Fibroblast of upper back skin (primary cell): ENCODE measurements at places on chromosomes 3 and 15.

DNA sequence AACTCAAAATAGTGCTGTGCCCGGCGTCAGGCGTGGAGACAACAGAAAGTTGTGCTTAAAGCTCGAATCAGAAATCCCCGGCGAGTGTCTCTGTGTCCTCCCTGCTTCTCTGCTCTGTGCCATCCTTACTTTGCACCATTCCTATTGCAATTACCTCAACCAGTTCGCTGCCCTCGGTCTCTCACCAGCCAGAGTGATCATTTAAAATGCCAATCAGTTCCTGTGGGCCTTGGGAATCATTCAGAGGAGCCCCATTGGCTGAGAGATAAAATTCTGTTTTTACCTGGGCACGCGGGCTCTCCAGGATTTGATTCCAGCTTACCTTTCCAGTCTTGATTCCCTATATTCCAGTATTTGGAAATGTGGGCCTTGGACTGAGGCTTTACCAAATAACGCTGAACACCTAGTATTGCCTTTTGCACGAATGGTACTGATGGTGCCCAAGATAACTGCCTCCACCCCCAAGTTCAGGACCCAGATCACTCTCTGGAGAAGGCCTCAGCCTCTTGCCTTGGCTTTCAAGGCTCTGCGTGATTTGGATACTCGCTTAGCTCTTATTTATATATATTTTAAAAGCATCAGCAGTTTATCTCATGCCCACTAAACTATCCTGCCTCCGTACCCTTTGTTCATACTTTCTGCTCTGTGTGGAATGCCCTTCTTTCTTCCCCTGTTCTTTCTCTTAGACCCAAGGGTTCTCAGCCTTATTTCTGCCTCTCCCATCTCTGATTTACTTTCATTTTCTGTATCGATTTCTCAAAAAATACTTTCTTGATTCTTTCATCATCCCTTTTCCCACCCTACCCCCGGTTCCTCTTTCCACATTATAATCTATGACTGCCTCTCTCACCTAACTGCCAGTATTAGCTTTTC lies 863 bp downstream of the PSMA4 start:
- DNase-seq = peak; percentile 17

- no peak for DNase-seq
Observed at GRCh38 chr3:51964521-51964920, 2.7 kb downstream of the PCBP4 start.

DNA sequence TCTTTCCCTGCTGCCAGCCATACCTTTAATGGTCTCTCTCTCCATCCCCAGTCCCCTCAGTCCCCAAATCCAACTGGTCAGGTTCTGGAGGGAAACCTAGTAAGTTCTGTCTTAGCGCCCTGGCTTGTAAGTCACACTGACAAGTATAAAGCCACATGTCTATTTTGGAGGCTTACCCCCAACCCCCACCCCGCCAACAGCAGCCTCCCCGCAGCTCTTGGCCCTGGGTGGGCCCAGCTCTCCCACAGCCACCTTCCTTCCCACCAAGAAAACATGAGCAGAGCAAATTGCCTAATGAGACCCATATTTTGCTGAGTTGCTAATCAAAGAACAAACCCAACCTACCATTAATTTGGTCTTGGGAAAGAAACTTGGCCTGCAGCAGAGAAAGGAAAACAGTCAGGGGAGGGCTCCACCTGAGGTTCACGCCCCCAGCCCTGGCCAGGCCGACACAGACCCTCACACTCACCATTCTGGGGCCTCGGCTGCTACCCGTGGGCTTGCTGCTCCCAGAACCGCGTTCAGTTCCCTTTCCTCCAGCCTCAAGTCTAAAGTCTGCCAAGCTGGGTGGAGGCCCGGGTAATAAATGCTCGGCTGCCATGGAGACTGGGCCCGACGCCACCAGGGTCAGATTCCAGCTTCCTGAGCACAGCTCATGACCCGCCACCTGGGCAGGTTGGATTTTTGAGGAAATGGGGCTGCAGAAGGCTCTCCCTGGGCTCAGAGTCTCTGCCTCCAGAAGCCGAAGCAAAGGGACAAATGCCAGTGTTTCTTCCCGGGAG lies at the start of gene CALML4:
TSS of gene CALML4 (minus strand) at position 557 of the 782 bp plus-strand sequence. CDS start at position 472, 85 bp downstream.
- peak; percentile 41 for DNase-seq

DNA sequence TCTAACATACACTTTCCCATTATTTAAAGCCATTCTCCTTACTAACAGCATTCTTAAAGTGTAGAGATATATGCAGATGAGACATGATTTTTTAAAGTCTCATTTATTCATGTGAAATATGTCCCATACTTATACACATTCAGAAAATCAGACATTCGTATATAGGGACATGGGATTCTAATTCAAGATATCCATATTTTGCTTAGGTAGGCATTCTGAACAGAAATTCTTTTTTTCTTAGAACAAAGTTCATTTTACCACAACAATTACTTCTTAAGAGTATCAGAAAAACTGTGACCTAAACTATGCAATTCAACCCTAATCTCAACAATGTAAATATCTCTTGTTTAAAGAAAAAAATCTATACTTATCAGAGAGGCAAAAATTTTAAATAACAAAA lies 16.2 kb downstream of the DCUN1D1 start:
- no peak for DNase-seq

GRCh38 chr3:147417551-147418295 lies 8.6 kb downstream of the ZIC1 start:
- no peak for DNase-seq

DNA sequence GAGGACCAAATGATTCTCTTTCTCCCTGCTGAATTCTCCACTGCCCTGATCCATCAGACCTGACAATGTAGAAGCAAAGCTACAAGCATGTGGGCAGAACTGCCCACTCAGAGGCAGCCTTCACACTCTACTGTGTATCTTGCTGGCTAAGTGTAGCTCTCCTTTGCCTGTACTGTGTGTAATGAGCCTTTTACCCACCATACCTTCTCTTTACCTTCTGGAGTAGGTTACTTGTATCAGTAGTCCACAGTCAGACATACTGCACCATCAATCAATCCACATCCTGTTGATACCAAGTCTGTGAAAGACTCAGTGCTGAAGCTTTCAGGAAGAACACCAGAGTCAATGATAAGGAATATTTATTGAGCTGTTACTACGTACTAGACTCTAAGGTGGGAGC lies 440.7 kb upstream of the ARHGEF26 start:
- no peak for DNase-seq

DNA sequence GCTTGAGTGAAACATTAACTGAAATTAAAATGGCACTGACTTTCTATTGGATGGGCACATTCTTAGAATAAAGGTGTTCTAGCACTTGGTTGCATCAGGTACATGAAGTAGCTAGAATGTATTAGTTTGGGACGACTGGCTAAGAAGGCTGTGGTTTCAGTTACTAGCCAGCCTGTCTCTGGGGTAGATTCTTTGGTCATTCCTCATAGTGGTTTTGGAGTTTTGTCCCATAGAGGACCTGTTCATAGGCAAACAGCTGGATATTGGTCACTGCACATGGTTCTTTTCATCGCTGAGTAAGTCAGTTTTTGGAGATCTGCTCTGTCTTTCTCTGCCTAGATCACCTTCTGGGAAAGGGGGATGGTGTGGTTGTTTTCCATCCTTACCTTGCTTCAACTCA lies 55.3 kb downstream of the ADAMTSL3 start:
- peak; percentile 74 for DNase-seq

DNA sequence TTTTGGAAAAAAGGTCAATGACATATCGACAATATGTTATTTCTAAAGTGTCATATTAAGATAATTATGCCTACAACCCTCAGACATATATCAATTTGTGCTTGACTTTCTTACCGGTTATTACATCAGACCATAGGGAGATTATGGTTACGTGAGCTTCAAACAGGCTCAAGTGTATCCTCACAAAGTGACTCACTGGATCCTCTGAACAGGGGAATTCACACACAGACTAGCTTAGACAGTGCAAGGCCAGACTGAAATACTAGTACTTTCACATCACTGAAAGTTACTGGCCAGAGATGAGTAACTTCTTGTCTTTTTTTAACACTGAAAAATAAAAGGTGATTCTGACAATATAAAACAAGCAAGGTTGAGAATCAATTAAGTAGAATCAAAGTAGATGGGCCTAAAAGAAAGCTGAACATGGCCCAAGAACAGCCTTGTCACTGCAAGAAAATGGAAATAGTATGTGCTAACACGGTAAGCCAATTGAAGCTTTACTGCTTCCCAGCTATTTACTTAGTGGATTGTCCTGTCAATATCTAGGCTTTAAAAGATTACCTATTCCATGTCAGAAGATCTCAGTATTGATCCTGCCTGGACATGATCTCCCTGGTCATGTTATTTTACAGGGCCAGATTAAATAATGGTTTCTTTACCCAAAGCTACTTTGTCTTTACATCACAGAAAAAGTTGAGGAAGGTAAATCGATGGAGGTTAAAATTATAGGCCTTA lies 848.6 kb downstream of the ROBO1 start:
- peak; percentile 97 for DNase-seq

DNA sequence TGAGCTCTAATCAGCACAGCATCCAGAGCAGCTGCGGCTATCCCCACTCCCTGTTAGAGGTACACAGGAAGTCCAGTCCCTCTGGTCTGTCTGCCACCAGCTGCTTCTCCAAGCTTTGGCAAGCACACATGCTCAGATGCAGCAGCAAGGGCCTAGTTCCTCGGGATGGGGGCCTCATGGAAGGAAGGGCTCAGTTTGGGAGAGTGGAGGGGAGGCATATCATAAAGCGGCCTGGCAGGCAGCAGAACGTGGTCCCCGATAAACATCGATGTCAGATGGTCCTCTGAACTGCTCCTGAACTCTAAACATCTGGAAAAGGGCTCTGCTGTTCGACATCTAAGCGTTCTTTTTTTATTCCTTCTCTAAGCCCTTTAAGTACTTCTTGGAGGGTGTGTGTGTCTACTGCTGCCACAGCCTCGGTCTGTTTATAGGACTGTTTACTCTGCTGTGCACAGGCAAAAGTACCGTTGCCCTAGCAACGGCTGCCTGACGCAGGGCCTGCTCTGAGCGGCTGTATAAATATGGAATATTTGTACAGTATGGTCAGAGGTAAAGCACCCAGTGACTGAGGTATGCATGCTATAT lies 74.6 kb downstream of the PRICKLE2 start:
- peak; percentile 85 for DNase-seq

GRCh38 chr3:73474619-73475018 lies 150.1 kb downstream of the PDZRN3 start:
- DNase-seq = no peak

- no peak for DNase-seq
Observed at GRCh38 chr15:61130950-61131942, 97.9 kb downstream of the RORA start.

DNA sequence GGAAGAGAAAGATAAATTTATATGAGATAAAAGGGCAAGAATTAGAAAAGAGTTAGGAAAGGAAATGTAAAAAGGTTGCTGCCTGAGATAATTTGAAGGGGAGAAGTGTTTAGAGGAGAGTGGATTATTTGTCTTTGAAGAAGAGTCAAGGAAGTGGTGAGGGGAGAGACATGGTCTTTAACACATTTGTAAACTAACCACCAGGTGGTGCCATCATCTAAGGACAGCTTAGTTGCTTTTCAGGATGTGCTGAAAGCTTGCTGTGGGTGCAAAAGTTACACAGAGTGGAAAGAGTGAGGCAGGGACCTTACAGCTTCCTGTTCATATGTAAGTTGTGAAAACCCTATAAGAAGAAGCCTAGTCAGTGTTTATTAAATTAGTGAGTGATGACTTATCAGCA lies 114.1 kb upstream of the DNAJC19 start:
- no peak for DNase-seq

DNA sequence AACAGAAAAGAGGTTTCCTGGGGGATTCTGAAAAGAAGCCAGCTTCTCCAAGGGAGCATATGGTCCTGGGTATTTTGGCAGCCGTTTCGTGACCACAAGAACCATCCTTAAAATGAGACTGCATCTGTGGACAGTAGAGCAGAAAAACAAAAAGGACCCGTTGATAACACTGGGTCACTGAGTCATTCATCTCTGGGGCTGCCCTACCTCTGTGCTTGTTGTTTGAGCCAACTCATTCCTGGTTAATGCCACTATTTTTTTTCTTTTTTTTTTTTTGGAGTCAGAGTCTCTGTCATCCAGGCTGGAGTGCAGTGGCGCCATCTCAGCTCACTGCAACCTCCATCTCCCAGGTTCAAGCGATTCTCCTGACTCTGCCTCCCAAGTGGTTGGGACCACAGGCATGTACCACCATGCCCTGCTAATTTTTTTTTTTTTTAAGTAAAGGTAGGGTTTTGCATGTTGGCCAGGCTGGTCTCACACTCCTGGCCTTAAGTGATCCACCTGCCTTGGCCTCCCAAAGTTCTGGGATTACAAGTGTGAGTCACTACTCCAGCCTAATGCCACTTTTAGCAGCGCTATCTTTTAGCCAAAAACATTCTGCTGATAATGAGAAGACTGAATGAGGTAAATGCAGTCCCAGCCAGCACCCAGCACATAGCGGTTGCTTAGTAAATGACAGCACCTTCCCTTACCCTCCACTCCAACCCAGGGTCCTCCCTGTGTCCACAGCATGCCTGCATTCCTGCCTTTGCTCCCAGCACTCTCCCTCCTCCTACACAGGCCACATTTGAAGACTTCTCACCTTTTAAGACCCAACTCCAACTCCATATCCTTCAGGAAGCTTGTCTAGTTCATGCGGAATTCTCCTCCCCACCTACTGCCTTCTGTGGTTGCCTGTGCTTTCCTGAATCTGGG lies 9.1 kb upstream of the ISL2 start:
- DNase-seq = peak; percentile 57

DNA sequence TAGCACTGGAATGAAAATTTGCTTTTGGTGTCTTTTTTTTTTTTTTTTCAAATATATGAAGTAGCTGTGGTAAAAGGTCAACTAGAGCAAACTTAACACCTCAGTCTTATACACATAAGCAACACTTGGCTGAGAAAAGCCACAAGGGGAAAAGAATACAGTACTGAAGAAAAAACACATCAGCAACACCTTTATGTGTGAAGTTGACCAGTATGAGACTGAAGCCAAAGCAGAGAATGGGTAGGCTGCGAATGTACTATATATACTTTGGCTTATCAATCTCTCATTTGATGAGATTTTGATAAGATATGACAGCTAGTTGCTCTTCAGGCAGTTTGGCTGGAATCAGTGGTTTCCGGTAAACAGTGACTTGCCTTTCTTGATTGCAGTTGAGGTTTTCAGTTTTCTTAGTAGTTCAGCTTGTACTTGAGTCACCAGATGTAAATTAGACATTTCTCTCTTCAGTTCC lies 22.0 kb upstream of the ZCWPW2 start:
- no peak for DNase-seq

- no peak for DNase-seq
Observed at GRCh38 chr3:188775412-188775811, 396.4 kb upstream of the TPRG1 start.

- peak; percentile 91 for DNase-seq
Observed at GRCh38 chr3:55524565-55525244, 37.6 kb upstream of the WNT5A start.
